ENCODE measurements at places on chromosomes 5 and 9.

DNA sequence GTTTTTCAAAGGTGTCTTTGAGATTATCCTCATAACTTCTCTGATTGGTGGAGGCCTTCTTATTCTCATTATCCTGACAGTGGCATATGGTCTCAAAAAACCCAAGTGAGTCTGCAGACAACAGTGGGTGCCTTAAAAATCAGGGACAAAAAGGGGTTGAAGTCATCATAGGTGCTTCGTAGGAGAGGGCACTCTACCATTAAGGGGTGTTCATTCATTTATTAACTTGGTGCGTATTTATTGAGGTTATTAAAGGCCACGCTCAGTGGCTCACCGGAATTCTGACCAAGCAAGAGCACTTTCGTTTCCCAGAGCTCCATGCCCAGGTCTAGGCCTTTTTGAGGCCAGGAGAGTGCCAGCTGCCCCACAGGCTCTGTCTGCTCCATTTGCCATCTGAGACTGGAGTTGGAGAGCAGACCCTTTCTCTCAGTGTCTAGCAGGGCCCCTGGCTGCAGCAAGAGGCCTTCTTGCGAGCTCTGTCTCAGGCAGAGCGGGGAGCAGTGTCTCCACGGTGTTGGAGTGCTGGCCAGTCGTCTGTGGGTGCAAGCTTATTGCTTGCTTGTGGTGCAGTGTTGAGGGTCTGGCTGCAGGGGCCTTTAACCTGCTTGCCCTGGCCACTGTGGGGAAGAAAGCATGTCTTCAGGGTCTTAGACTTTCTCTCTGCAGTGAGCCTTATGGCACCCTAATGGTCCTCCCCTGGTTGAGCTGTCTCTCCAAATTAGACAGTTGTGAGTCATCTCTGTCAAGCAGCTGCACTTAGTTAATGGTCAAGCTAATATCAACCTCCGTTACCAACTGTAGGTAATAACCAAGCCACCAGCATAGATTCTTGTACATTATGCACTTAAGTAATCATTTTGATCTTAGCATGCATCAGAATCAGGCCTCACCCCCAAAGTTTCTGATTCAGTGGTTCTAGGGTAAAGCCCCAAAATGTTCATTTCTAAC is 62.6 kb downstream of the IL31RA start:
- no peak for DNase-seq

DNA sequence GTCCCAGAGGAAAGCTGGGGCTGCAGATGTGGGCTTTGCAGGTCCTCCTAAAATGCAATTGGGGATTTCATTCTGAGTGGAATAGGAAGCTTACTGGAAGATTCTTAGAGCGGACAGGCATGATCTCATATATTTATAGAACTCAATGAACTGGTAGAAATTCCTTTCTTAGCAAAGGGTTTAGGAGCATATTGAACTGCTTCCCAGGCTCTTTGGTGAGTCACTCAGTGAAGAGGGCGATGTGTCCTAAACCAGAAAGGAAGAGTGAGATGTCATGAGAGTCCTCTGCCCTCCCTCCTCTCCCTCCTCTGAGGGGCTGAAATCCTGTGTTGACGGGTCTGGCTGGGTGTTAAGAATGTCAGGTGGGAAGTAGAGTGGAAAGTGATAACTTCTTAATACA is 26.3 kb upstream of the SEMA6A start:
- DNase-seq: no peak

DNA sequence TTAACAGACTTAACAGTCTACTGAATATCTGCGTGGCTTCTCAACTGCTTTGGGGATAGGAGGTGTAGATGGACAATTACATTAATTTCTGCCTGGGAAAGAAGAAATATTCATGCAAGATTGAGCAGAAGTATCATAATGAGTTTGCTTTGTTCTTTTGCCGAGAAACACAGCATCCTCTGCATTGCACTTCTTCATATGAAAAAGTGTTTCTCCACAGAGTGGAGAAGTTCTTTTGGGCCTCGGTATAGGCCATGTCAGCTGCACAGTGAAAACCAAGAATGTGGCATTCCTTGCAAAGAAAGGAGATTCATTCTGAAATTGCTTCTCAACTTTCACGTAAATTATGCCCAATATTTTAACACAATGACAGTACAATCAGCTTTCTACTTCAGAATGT is 17.6 kb upstream of the SNX2 start:
- no peak for DNase-seq

- no peak for DNase-seq
Measured at GRCh38 chr5:151925340-151925739, 689 bp upstream of the GLRA1 start.

- no peak for DNase-seq
Measured at GRCh38 chr5:150599917-150600511, 40.4 kb upstream of the SYNPO start.

DNA sequence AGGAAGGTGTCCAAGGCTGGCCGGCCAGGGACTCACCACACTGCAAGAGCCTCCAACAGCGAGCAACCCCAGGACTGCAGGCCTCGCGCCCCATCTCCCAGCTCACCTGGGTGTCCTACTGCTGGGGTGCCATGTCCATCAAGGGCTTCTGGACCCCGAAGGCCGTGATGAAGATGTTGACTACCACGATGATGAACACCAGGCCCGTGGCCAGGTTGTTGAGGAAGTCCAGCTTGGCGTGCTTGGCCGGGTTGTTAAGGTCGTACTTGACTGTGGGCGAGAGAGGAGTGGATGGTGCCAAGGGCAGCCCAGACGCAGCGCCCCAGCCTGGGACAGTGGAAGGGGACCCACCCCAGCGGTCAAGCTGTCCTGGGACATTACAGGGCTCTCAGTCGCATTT is 9.3 kb downstream of the NINJ1 start:
- peak; percentile 0 for DNase-seq

GRCh38 chr5:101206534-101206933 is 303.5 kb upstream of the ST8SIA4 start:
- no peak for DNase-seq

DNA sequence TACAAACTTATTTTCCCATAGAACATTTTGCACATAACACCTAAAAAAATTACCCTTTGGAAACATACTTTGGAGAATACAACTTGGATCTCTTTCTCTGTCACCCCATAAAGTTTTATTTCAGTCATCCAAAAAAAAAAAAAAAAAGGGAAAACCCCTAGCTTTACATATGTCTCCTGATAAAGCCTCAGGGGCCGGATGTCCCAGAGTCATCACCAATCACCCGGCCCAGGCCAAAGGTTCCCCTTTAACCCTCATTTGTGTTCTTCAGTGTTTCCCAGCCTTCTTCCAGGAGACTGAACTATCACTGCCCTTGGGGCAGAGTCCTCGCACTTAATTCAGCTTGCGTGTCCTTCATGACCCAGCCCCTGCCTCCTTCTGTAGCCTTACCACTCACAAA is 28.8 kb downstream of the ANXA6 start:
- no peak for DNase-seq

GRCh38 chr9:89941875-89942274 is 337.1 kb downstream of the GADD45G start:
- no peak for DNase-seq

GRCh38 chr9:94031946-94032345 is 52.3 kb upstream of the PTPDC1 start:
- DNase-seq: no peak

DNA sequence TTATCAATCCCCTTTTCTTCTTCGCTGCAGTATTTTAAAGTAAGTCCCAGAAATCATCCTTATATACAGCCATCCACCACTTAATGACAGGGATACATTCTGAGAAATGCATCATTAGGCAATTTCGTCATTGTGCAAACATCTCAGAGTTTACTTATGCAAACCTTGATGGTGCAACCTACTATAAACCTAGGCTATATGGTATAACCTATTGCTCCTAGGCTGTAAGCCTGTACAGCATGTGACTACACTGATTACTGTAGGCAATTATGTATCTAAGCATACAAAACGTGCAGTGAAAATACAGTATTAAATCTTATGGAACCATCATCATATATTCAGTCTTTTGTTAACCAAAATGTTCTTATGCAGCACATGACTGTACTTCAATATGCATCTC is 36.8 kb downstream of the SAXO1 start:
- DNase-seq: no peak

DNA sequence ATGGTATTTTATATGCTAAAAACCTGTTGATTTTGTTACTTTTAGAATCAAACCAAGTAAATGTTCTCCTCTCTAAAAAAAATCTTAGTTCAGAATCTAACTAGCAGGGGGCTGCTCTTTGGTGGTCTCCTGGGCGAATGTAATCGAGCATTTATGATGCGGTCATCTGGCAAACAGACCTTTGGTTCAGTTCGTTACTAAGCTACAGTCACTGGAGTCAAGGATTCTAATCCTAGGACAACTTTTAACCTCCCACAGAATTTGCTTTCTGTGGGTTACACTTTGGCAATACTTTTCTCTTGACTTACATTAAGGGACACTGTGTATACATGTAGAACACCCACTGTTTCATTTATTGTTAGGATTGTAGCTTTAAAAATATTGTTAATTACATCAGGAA is 26.3 kb upstream of the FREM1 start:
- peak; percentile 51 for DNase-seq

DNA sequence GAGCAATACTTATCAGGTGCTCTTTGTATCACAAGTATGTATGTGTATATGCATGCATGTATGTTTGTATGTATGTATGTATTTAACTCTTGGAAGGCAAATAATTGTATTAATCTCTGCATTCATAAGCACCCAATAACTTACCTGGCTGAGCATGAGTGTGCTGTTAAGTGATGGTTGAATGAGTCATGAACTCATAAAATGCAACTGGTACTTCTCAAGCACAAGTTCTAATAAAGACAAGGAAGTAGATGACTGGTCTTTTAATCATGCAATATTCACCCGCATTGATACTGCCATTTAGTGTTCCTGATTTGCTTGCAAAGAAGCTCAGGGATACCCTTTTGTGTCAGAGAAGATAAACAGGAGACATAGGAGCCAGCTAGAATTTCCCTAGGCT is 204.9 kb upstream of the TRPM3 start:
- no peak for DNase-seq

DNA sequence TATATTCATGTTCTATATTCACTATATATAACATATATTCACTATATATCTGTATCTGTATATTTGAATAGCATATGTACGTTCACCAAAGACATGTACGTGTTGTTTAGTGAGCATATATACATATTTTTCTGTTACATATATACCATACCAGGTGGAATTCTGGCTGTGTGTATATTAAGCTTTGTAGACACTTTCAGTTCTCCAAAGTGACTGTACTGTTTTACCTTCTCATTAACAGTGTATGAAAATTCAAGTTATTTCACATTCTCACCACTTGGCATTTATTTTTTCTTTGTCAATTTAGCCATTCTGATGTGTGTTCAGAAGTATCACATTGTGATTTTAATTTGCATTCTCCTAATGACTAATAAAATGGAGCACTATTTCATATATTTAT is 52.2 kb downstream of the DROSHA start:
- DNase-seq: no peak

DNA sequence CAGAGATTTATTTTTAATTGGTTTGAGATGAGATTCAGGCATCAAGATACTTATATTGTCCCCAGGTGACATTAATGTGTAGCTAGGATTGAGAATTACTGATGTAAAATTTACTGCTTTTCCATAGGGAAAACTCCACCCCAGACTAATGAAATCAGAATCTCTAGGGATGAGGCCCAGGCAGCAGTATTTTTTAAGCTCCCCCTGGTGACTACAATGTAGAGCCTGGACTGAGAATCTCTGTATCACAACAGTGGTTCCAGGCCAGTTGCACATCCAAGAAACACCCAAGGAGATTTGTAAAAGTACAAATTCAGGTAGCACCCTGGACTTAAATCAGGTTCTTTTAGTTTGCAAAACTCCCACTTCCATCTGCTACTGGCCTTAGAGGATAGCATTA is 185.7 kb downstream of the MARCHF11 start:
- DNase-seq: no peak

- no peak for DNase-seq
Measured at GRCh38 chr5:74621492-74621891, 19.0 kb downstream of the ENC1 start.

DNA sequence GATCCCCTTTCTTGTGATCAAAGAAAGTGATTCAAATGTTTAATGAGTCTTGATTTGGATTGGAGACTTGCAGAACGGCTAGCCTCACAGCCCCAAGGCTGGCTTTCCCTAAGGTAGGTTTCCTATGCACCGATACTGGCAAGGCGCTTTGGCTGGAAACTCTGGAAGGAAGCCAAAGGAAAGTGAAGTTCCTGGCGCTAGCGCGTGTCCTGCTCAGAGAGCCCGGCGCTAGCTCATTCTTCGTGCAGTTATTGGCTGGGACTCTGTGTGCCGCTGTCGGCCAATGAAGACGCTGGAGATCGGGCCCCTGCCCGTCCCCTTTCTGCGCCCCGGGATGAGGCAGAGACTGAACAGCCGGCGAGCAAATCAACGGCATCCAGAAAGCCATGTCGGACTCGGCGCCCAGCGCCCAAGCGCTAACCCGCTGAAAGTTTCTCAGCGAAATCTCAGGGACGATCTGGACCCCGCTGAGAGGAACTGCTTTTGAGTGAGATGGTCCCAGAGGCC is at the start of gene PCDHGC3:
Gene PCDHGC3 (plus strand): TSS at position 342 of the 507 bp plus-strand sequence. CDS start 151 bp downstream, at position 493.
- peak; percentile 95 for DNase-seq

DNA sequence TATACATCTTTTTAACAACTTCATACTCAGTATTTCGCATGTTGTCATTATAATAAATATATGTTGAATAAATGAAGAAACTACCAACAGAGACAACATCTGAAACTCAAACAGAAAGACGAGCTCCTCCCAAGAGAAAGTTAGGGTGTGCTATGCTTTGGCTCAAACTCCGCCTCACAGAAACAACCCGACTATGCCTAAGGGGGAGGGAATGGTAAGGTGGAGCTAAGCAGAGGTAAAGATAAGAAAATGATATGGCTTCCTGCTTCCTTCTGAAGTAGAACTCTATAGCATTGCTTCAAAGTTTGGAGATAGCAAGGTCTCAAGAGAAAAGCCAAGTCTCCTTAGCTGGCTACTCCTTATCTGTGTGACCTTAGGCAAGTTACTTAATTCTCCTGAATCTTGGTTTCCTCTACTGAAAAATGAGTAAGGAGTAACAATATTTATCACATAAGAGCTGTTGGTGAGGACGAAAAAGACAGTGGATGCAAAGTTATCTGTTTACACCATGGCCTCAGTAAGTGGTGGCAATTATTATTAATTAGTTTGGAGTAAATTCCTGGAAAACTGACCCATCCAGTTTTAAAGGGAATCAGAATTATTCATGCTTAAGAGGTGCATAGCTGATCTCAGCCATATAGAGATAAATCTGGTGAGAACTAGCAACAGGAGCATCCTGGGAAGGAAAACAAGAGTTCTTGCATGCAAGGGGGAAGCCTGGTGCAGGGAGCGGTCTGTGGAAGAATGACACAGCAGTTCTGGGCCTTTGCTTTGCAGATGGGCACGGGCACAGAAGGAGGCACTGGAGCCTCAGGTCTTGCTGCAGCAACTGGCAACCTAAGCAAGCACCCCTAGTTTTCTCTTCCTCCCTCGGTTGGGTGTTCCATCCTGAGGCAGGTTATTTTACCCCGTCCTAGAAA is 73.3 kb downstream of the GLIS3 start:
- no peak for DNase-seq

- DNase-seq: no peak
Measured at GRCh38 chr5:134609232-134609851, 23.3 kb downstream of the SAR1B start.
